ENCODE measurements at places on chromosomes 7 and 10.

DNA sequence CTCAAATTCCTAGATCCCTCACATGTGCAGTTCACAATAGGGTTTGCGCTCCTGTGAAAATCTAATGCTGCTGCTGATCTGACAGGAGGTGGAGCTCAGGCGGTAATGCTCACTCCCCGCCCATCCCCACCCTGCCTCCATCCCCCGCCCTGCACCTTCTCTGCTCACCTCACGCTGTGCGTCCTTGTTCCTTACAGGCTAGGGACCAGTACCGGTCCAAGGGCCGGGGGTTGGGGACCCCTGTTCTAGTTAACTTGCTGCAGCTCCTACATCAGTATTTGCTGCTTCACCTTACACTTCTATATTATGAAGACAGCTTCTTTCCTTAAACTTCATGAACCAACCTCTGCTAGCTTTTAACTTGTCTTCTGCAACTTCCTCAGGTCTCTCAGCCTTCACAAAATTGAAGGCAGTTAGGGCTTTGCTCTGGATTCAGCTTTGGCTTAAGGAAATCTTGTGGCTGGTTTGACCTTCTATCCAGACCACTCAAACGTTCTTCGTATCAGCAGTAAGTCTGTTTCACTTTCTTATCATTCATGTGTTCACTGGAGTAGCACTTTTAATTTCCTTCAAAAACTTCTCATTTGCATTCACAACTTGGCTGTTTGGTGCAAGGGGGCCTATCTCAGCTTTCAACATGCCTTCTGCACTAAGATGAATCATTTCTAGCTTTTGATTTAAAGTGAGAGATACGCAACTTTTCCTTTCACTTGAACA, 1.7 kb upstream of the TNKS2 start:
- peak; percentile 66 for DNase-seq

GRCh38 chr10:1214071-1214675, 158.0 kb downstream of the WDR37 start:
- DNase-seq: peak; percentile 17

DNA sequence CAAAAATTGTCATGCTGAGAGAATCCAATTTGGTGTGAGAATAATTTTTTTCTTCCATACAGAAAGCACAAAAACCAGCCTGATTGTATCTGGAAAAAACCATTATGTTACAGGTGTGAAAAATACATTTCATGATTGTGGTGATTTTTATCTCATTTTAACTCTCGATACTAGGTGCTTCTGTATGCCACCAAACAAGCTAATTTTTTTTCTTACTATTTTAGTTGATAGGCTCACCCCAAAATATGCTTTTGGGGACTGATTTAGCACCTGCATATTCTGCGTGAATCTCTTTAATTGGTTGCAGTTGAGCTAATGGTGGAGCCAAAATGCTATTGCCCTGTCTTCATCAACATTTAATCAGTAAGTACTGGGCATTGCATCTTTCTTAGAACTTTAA, 1.9 kb downstream of the DMTF1 start:
- no peak for DNase-seq

DNA sequence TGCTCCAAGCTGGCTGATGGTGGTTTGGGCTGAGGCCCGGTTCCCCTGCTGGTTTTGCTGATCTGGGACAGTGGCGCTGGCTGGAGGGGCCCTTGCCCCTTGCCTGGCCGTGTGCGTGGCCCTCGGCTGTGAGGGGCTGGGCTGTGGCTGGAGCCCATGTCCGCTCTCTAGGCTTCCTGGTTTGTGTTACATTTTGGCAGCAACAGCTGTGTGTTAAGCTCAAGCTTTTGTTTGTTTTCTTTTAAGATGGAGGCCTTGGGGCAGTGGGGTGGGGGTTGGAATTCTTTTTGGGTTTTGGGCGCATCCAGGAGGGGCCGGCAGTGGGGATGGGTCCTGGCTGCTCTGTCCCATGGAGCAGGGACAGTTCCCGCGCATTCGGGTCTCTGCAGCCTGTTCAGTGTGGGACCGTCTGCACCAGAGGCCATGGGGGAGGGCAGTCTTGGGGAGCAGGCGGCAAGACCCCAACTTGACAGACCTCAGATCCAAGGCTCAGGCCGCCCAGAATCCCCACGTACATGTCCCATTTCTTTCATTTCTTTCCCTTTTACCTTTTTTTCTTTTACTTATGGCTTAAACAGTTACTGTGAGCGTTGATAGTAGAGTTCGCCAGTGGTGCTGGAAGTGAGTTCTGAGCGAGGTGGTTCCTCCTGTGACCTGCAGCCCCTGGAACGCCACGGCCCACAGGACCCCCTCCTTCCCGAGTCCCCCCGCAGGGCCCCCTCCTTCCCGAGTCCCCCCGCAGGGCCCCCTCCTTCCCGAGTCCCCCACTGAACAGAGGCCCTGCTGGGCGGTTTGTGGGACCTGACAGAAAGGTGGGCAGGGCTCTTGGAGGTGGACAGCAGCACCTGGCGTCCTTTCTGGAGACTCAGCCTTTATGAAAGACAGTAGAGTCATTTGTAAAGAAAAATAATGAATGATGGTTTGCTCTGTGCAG, 75.3 kb downstream of the INPP5A start:
- DNase-seq: no peak

GRCh38 chr7:117190104-117190503, 132.8 kb downstream of the WNT2 start:
- DNase-seq: no peak

DNA sequence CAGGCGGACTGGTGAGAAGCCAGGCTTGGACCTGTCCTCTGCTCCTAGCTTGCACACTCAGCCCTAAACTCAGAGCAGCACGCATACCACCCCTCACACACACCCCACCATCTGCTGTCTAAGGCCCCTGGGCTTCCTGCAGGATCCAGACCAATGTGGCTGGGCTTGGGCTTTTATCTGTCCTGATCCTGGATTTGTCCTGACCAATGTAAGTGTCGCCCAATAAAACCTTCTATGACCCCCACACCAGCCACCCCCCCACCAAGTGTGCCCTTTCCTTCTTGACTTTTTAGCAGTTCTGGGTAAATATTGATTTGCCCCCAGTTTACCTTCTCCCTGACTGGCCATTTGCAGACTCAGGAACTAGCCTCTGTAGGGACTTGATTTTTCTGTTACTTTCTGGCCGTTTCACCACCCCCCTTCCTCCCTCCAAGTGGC, 1.7 kb upstream of the HOXA13 start:
- peak; percentile 29 for DNase-seq

DNA sequence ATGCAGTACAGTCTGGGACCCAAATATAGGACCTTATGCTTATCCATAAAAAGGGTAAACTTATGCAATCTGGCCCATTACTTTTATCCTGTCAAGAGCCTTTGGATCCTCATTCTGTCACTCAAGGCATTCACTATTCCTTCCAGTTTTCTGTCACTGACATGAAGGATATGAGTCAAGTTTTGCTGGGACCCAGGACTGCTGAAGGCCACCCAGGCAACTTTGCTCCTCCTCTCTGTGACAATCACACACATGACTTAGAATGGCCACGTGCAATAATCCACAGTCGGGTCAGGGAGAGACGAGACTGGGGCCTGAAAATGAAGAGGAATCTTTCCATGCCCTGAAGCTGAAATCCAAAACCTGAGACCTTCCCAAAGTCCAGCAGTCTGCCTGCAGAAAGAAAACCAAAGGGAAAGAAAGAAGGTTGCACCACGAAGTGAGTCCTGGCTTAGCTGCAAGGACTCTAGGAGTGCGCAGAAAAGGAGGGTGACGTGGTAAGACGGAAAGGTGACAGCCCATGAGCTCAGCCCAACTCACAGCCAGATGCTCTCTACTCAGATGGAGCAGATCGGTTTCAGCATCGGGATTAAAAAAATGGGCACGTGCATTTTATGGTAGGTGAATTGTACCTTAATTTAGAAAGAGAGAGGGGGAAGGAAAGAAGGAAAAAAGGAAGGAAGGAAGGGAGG, 67.2 kb downstream of the VOPP1 start:
- DNase-seq: no peak

- DNase-seq: no peak
These were observed 23.0 kb downstream of the SMURF1 start for GRCh38 chr7:99120916-99121315.

GRCh38 chr7:30659312-30659711, 22.9 kb downstream of the CRHR2 start:
- DNase-seq: no peak

DNA sequence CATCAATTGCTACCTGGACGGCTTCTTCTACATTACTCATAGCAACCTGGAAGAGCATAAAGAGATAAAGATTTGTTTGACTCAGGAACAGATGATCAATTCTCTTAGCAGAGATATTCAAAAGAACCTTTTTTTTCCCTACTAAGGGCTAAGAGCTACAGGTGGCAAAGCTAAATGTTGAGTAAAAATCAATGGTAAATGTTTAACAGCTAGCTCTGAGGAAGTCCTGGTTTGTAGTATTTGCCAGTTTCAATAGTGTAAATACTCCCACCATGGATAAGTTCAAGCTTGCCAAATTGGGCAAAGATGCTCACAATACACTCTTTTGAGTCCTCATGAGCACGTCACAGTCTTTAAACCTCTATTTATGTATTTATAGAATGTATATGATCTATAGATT, 64.0 kb downstream of the AKR1E2 start:
- DNase-seq: no peak

DNA sequence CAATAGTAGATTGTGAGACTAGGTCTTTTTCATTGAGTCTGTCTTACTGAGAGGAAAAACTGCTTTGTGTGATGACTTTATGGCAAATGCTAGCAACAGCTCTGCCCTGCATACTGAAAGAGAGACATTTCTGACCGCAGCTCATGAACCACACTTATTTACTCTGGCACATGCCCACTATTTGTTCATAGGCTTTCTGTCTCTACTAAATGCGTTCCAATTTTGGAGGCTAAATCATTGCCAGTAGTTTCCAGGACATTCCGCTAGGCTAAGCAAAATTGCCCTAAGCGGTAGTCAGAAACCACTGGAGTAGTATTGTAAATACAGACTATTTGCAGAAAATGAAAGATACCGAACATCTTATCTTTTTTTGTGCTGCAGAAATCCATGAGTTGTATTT, 55.6 kb upstream of the DLX6 start:
- no peak for DNase-seq

GRCh38 chr10:33655165-33655815, 320.8 kb upstream of the NRP1 start:
- DNase-seq: no peak

GRCh38 chr10:113914956-113915355, 60.5 kb downstream of the NHLRC2 start:
- DNase-seq: no peak

GRCh38 chr10:120944586-120945125, 93.5 kb downstream of the WDR11 start:
- no peak for DNase-seq

DNA sequence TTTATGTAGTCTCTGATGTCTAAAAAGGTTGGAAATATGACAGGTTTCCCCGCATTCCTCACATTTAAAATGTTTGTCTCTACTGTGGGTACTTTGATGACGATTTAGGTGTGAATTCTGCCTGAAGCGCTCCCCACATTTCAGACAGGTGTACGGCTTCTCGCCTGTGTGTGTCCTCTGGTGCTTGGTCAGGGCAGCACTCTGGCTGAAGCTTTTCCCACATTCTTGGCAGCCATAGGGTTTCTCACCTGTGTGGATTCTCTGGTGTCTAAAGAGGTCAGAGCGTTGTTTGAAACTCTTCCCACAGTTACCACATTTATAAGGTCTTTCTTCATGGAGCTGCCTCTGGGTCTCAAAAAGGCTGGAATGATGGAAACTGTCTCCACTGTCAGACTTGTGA, 6.3 kb downstream of the ZNF394 start:
- DNase-seq: no peak

GRCh38 chr10:130495891-130496636, 359.9 kb downstream of the GLRX3 start:
- DNase-seq: no peak

DNA sequence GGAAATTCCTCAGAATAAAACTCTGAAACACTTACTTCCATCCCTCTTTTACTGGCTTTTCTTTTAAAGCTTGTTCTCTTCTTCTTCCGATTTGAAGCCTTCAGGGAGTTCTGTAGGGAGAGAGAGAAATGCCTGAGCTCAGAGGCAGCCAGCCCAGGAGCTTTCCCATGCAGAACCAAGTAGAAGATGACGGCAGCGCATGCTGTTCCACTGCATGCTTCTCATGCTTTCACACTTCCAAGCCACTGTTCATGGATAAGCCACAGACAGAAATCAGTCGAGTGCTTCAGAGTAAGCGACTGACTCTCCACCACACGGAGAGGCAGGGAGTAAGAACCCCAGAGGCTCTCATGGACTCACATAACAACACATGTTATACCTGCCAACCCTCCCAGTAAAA, 237.3 kb downstream of the DGKI start:
- DNase-seq: no peak

DNA sequence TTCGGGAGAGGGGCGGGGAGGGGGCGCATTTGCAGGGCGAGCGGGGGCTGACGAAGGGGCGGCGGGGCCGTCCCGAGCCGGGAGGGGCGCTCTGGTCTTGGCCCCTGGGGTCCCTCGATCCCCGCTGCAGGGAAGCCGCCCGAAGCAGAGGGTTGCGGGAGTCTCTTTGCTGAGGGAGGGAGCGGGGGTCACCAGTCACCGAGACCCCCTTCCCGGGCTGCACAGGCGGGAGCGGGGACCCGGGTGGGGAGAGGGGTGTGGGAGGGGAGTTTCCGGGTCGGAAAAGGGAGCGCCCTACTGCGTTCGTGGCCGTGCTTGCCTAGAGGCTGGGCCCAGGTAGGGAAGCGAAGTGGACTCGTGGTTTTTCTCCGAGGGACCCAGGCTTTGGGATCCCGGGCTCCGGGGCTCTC, 422 bp downstream of the AP1S1 start:
- DNase-seq: no peak

DNA sequence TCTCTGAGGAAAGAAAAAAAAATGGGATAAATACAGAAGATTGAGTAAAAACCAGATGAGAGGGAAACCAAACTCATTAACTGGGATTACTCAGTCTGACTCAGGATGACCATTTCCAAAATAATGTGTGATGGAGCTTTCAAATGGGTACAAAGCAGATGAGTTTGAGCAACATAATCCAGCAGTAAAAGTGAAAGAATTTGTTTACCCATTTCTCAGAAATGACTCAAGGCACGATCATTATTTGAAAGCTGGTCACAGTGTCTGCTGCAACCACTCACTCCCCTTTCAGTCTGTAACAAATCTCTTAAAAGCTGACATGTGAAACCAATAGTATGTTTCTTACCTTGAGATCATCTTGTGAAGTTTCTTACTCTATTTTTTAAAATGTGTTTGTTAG, 104.7 kb upstream of the KLF14 start:
- DNase-seq: no peak

DNA sequence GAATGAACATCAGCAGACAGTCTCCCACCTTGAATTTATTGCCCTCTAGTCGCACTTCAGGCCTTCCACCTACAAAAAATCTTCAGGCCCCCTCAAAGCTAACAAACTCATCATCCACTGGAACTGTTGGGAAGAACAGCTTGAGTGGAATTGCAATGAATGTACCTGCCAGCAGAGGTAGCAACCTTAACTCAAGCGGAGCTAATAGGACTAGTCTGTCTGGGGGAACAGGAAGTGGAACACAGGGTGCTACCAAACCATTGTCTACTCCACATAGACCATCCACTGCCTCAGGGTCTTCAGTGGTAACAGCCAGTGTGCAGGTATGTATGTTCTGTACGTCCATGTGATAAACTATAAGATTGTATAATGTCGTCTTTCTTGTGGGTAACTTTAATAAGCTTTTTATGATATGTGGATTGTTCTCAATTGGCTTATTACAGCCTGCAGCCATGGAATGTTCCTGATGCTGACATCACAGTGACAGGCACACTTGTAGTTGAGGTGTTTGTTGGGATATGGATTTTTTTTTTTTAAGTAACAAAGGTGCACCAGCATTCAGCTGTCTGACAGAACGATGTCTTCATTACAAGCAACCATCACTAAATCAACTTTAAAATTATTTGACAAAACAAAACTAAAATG, 53.3 kb downstream of the UBN2 start:
- DNase-seq: no peak

Measured in H9 (cell line).